Mesothelial cell of epicardium (in vitro differentiated cells): ENCODE measurements at places on chromosomes 1 and 21. TPM values are rescaled to one million over a fixed set of nuclear protein-coding genes. Genes with fewer than 3 reads are reported as not detected.

GRCh38 chr1:118097622-118098348, 87.2 kb downstream of the SPAG17 start:
- DNase-seq, result no peak
- H3K27ac ChIP-seq, result no peak overlapping the region
- no peak overlapping the region for H3K4me3 ChIP-seq
- H3K27me3 ChIP-seq, result peaks cover 2% of the 10 kb centered on the region
- H3K4me1 ChIP-seq, result peaks cover 11% of the 10 kb centered on the region
- no peaks in the 10 kb centered on the region for H3K36me3 ChIP-seq

- no peaks in the 10 kb centered on the region for H3K27me3 ChIP-seq
- H3K4me1 ChIP-seq, result peaks cover 3% of the 10 kb centered on the region
- H3K4me3 ChIP-seq, result no peak overlapping the region
- H3K36me3 ChIP-seq, result peaks cover 11% of the 10 kb centered on the region
Measured at GRCh38 chr1:247295274-247295684, 36.4 kb downstream of the ZNF496 start.

DNA sequence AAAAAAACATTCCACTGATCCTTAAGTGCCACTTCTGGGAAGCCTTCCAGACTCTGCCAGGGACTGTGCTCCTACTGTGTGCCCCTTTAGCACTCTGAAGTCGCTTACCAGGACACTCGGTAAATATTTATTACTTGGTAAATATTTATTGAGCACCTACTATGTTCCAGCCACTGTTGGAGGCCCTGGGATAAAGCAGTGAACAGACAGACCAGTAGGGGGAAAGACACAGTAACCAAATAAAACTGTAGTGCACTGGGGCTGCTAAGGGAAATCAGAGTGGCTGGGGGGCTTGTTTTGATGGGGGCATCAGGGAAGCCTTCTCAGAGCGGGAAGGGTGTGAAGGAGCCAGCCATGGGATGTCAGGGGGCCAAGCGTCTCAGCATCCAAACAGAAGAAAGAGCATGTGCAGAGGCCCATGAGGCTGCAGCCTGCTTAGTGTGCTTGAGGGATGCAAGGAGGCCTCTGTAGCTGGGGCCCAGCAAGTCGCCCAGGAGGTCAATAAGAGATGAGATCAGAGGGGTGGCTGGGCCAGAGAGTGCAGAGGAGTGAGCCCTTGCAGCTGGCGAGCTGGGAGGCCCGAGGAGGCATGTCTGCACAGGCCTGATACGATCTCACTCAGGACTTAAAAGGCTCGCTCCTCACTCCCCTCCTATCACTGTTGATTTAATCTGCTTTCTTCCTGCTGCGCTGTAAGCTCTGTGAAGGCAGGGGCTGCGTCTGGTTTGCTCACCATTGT, 28.6 kb downstream of the KAZN start:
- no peak overlapping the region for H3K4me3 ChIP-seq
- H3K4me1 ChIP-seq, result peaks cover 36% of the 10 kb centered on the region

DNA sequence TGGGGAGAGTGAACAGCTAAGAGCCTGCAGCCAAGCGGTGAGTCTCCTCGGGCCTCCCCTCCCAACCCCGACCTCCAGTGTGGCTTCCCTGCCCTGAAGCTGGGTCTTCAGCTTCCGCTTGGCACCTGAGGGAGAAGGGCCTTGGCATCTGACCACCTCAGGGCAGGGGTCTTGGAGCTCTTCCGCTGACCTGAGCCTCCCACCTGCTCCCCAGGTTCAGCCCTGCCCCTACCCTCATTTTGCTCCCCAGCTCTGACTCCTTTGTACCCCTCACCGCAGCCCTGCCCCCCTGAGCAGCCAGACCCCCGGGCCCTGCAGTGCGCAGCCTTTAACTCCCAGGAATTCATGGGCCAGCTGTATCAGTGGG, 4.9 kb downstream of the ADAMTSL4 start:
- H3K4me3 ChIP-seq, result no peak overlapping the region
- H3K36me3 ChIP-seq, result peaks cover 2% of the 10 kb centered on the region
- H3K27me3 ChIP-seq, result peaks cover 3% of the 10 kb centered on the region
- no peak for DNase-seq

DNA sequence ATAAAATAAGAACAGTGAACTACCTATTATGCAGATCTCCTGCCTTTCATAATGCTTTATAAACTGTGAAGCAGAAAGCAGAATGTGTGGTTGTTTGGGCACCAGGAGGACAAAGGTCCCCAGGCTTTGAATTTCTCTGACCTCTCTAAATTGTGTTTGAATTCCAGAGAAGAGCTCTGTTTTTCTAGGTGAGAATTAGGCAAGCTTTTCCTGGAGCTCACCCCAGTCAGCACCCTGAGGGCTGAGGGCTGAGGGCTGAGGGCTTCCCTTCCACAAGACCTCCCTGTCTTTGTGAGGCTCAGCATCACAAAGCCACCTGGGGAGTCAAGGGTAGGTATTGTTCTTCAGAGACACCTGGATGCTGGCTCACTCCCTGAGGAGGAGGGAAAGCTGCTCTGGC, 45.5 kb upstream of the LRIG2 start:
- H3K27ac ChIP-seq, result no peak overlapping the region
- no peak overlapping the region for H3K4me3 ChIP-seq
- no peaks in the 10 kb centered on the region for H3K27me3 ChIP-seq
- no peak for DNase-seq

DNA sequence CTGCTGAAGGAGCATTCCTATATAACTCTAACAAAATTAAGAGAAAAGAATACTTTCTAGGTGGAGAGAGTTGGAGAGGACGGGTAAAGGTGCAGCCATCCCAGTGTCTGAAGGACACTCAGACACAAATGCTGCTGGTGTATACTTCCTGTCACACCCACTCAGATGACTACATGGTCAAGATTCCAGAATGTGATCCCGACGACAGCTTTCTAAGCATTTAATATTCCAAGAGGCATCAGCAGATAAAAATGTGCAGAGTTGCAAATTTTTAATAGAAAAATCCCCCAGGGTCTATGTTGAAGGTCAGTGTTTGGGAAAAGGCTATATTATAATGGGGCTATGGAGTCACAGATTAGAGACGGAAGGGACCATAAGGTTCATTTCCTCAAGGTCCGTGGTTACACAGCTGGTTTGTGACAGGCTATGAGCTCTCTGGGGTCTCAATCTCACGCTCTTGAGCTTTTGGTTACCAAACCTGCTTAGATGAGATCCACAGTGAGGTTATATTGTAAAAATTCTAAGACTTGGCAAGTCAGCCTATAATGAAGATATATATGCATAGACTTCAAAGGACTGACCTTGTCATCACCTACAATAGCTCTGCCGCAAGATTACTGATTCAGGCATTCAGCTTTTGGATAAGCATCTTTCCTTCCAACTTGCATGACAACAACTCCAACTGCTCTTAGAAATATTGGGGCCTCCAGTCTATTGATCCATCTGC, 35.1 kb downstream of the ZNF281 start:
- H3K27ac ChIP-seq, result peak overlapping the region; percentile 23
- no peak overlapping the region for H3K4me3 ChIP-seq

GRCh38 chr1:15900662-15901279, 53.3 kb downstream of the SPEN start:
- peak overlapping the region; percentile 85 for H3K27ac ChIP-seq
- no peaks in the 10 kb centered on the region for H3K27me3 ChIP-seq
- peaks cover 3% of the 10 kb centered on the region for H3K4me1 ChIP-seq
- H3K36me3 ChIP-seq, result peaks cover 6% of the 10 kb centered on the region
- no peak overlapping the region for H3K4me3 ChIP-seq

GRCh38 chr1:168085401-168085872, 51.3 kb downstream of the GPR161 start:
- no peak for DNase-seq
- H3K27me3 ChIP-seq, result no peaks in the 10 kb centered on the region
- H3K36me3 ChIP-seq, result peaks cover 12% of the 10 kb centered on the region
- H3K4me3 ChIP-seq, result no peak overlapping the region
- H3K27ac ChIP-seq, result no peak overlapping the region

Gene S100A7
- total RNA-seq, result not detected in 3 replicates

Gene MROH9
- total RNA-seq, result not detected in 3 replicates

Gene S100A3
- not detected in 3 replicates for total RNA-seq

Gene RGS8
- not detected in 3 replicates for total RNA-seq

Gene FCRL4
- 0.18 TPM in 1 of 3 replicates, not detected in the others for total RNA-seq

Gene OR2W3
- 0.32 to 0.63 TPM (median 0.55 TPM) in 3 replicates for total RNA-seq
